ENCODE measurements at places on chromosomes 4 and X.
A peak's percentile ranks its signal among the peaks of the same experiment; 100 is the strongest.

- peak; percentile 64 for DNase-seq
Observed at GRCh38 chr4:107069049-107069448, 32.9 kb upstream of the DKK2 start.

DNA sequence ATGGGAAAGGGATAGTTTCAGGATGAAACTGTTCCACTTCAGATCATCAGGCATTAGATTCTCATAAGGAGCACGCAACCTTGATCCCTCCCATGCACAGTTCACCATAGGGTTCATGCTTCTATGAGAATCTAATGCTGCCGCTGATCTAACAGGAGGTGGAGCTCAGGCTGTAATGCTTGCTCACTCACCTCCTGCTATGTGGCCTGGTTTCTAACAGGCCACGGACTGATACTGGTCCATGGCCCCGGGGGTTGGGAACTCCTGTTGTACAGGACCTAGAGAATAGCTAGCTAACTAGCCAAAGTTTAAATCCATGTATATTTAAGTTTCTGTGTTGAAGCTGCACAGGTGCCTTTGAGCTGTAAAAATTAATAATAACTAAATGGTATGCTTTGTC is 65.8 kb upstream of the MMAA start:
- DNase-seq: no peak

DNA sequence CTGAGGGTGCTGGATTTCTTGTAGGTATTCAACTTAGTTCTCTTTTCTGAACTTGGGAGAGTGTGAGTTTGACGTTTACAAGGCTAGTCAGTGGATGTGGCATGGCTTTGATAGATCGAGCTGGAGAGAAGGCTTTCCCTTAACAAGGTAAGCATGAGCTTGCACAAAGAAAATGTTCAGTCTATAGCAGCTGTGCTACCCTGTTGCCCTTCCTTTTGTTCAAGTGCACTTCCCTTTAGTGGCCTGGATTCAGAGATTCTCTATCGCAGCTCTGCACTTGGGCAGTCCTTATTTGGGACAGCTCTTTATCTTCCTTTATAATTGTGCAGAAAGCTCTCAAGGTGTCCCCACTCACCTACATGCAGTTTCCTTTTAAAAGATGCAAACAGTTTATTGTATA is 198.0 kb downstream of the ARHGAP24 start:
- peak; percentile 29 for DNase-seq

- DNase-seq: no peak
Observed at GRCh38 chr4:22435652-22436051, 80.2 kb downstream of the ADGRA3 start.

GRCh38 chr4:84965553-84966381 is 723 bp downstream of the WDFY3 start:
- DNase-seq: peak; percentile 58

DNA sequence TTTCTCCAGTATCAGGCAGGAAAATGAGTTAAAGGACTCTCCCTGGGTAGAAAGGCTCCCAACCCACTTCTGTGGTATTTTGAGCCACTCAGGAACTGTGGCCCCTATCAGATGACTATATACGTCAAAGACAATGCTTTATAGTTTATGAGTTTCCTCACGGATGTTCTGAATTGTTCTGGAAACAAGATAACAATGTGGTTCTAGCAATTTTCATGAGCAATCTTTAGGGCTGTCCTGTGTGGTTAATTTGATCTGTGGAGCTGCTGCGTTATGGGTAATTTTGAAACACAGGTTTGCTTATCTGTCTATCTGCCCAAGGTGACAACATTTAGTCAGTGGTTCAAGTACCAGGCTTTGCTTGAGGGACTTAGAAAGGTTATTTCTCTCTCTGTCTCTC is 46.7 kb upstream of the IL2 start:
- no peak for DNase-seq

DNA sequence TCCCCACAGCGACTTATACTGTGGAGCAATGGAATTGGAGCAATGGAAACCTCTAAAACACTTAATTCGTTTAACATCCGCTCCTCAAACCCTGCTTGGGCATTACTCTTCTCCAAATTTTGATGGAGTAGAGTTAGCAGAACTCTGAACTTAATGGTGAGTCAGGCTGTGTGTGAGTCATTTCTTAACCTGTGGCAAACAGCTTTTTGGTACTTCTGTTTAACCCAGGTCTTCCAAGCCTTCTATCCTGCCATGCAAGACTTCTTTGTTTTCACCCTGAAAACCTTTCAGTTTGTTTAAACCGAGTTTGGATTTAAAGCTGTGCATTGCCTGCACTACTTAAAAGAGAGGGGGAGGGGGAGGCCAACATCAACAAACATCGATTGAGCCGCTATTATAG is 3.6 kb upstream of the AMOT start:
- DNase-seq: no peak

DNA sequence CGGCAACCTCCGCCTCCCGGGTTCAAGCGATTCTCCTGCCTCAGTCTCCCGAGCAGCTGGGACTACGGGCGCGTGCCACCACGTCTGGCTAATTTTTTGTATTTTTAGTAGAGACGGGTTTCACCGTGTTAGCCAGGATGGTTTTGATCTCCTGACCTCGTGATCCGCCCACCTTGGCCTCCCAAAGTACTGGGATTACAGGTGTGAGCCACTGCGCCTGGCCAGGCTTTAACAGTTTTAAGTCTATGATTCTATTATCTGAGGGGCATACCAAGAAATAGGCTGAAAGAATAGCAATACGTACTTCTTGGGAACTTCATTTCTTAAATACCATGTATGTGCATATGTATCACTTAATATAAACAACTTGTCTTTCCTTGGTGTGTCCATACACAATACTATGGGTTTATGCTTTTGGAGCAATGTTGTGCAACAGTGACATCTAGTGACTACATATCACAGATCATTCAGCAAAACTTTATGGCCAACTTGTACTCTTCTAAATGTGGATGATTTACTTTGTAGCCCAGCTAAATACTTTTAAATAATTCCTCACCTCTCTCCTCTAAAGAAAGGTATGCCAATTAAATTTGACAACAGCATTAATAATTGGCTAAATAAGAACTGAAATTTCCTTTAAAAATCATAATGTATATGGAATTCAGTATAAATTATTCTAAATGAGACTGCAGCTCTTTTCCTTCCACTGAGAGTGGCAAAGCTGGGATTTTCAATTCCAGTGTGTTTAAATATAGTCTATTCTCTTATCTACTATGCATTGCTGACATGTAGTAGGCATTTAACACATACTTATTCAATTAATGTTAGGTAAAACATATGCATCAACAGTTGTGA is 10.4 kb downstream of the SLC9B1 start:
- peak; percentile 85 for DNase-seq

DNA sequence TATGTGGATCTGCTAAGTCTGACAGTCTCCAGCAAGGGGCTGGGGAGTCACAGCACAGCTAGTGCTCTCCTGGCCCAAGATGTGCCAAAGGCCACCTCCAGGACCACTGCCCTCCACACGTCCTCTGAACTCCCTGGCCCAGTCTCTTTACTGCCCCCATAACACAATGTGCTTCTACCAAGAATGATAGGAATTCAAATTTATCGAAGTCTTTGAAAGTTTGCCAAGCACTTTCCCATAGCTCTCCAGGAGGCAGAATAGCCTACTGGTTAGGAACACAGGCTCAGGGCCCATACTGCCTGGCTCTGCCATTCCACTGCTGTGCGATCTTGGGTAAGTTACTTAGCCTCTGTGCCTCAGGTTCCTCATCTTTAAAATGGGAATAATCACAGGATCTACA is 86.7 kb downstream of the NHSL2 start:
- DNase-seq: no peak

DNA sequence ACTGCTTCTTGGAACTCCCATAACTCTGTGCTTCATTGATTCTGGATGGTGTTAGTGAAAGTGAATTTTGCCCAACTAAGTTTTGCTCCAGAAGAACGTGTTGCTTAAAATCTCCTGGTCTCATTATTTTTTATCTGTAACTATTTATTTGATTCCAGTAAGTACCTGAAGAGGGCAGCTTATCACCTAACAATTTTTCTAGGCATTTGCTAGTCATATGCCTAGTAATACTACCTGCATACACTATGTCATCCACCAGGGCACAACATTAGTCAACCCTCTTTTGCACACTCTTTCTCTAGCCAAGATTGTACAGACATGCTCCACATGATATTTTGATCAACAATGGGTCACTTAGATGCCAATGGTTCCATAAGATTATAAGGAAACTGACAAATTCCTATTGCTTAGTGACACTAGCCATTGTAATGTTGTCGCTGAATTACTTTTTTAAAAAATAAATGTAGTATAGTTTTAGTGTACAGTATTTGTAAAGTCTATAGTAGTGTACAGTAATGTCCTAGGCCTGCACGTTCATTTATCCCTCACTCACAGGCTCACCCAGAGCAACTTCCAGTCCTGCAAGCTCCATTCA is 499.9 kb upstream of the AADAT start:
- DNase-seq: no peak

DNA sequence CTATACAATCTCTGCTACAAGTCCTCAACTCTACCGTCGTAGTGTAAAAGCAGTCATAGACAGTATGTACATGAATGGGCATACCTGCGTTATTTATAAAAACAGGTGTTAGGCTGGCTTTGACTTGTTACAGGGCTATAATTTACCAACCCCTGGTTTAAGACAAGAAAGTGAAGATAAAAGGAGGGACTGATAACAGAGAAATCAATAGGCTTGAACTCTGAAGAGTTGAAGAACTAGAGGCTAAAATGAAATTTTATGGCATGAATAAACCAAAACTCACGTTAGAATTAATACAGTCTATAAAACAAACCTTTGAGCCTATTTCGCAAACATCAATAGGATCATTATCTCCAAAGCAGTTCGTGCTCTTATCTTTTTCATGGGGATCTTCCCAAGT is 36.2 kb downstream of the PPA2 start:
- DNase-seq: no peak

DNA sequence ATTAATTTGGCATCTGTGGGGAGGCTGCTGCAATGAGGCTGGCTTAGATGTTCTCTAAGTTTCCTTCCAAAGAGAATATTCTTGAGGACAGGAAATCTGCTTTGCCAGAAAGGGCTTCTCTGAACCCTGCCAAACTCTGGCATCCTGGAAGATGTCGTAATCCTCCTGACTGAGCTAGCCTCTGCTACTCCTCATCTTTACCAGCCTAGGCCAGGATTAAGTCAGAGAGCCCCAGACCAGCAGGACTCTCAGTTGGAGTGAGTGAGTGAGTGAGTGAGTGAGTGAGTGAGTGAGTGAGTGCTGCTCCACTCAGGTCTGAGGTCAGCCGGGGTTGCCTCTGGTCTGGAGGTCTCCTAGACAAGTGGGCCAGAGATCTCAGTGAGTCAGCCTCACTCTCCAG is 104.9 kb upstream of the SOD3 start:
- DNase-seq: no peak

DNA sequence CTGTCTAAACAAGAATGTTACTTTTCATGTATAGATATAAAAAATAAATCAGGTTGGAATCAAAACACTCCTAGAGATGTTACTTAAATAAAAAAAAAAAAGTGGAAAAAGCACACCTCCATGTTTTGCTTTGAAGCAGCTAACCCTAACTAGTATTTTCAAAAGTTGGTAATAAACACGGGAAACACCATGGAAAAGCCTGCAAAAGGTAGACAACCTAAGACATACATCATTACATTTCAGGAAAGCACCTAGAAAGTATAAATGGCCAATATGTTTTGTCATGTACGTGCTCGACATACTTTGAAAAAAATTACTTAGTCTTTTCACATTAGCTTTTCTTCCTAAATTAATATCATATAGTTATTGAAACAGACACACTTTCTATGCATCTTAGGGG is 130.1 kb upstream of the SH3RF1 start:
- no peak for DNase-seq

GRCh38 chr4:99893839-99894160 is 427 bp downstream of the LAMTOR3 start:
- peak; percentile 45 for DNase-seq

DNA sequence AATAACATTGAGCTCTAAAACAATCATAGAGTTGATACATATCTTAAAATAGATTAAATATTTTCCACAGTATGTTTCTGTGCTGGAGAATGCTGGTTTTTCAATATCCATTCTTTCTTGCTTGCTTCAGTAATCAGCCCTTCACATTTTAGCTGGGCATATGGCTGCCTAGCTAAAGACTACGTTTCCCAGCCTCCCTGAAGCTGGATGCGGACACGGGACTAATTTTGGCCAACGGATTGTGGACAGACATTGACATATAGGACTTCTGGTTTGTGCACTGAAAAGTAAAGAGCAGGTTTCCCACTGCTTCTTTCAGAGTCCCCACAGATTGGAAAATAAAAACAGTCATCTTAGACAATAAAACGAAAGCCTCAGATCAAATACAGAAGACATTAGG is 97.3 kb downstream of the COL25A1 start:
- no peak for DNase-seq

DNA sequence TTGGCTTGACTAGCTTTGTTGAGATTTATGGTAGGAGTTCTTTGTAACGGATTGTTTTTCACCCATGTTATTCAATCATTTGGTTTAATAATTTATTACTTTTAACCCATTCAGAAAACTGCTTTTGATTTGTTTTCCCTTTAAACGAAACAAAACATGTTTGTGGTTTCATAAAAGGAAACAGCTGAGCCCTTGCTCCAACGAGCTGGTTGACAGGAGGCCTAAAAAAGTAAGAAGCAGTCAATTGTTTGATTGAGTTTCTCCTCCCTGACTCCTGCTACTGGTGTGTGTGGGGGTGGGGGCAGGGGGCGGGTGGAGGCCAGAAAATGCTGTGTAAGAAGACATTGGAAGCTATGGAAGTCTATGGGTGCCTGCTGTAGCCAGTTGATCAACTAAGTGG is 102.8 kb downstream of the CHRDL1 start:
- DNase-seq: no peak

DNA sequence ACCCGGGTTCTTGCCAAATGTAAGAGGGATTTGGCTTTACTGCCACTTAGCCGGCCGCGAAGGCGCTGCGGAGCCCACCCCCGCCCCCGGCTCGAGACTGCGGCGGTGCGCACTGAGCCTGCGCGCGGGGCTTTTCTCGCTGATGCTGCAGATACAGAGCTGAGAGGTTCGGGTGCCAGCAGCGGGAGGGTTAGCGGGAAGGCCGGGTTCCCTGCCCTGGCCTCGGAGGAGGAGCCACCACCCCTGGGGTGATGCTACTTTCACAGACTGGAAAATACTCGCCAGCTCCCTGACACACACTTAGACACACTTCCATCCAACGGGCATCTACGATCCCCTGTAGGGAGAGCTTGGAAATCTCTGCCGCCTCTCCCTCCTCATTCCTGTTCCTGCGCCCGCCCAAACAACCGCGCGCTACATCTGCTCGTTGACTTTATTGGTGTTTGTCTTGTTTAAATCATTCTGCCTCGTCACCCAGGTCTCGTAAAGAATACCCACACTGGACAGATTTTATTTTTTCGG is 2.1 kb upstream of the PCDH7 start:
- no peak for DNase-seq

- no peak for DNase-seq
Observed at GRCh38 chr4:147094238-147094637, 148.6 kb upstream of the TTC29 start.

GRCh38 chr4:175048906-175049305 is 130.7 kb downstream of the ADAM29 start:
- DNase-seq: no peak

- DNase-seq: no peak
Observed at GRCh38 chrX:42189576-42189975, 266.2 kb upstream of the CASK start.

- DNase-seq: no peak
Observed at GRCh38 chr4:127957105-127957504, 7.9 kb downstream of the MFSD8 start.
